ENCODE measurements at places on chromosomes 11 and 22. TPM values are rescaled to one million over a fixed set of nuclear protein-coding genes. Genes with fewer than 3 reads are reported as not detected.

SLC15A3 gene
- total RNA-seq: 5.8 TPM

KLHDC7B gene
- 7.4 TPM for total RNA-seq

OR5A1 gene
- total RNA-seq: not detected

TTC36 gene
- not detected for total RNA-seq

DNA sequence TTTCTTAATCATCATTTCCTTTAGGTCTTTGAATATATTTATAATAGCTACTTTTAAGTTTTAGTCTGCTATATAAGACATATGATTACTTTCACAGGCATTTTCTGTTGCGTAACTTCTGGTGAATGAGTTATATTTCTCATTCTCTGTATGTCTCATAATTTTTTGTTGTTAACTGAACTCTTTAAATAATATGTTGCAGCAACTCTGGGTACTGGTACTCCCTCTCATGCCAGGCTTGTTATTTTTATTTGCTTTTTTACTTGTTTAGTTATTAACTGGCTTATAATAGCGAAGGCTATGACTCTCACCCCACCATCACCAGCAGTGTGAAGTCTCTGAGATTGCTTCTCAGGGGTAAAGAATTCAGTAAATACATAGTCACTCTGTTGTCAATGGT is 524.2 kb upstream of the CHORDC1 start:
- no peaks in the 10 kb centered on the region for H3K4me1 ChIP-seq
- no peak overlapping the region for H3K4me3 ChIP-seq
- DNase-seq: no peak
- no peak overlapping the region for H3K27ac ChIP-seq
- no peaks in the 10 kb centered on the region for H3K36me3 ChIP-seq

DNA sequence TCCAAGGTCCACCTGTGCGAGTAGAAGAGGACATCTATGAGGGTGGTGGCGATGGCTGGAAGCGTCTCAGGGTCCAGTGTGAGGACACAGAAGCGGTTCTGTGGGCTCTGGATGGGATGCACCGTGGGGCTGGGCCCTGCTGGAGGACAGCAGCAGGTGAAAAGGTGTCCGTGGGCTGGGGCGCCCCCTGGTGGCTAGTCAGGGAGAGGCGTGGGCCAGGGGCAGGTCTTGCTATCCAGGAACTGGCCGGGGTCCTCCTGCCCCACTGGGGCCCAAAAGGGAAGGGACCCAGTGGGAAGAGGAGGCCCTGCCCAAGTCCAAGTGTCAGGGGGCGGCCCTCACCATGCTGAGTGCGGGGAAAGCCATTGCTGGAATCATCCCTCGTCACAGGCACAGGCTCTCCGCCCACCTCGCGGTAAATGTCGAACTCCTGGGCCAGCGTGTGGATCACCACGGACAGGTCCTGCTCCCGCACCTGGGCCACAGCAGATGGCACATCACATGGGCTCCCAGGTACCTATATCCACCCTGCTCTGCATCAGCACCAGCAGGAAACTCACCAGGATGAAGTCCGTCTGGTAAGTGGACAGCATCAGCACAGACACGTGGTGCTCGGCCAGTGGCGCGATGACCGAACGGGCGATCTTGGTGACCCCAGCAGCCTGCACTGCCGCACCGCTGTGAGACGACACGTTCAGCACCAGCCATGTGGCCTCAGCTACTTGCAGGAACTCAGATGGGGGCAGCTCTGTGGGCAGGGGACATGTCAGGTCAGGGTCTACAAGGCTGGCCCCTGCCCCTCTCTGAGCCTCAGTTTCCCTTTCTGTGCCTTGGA is 2.3 kb downstream of the CASTOR1 start:
- H3K4me3 ChIP-seq: no peak overlapping the region
- no peak overlapping the region for H3K27ac ChIP-seq
- no peaks in the 10 kb centered on the region for H3K36me3 ChIP-seq

GRCh38 chr11:103700622-103701021 is 335.8 kb upstream of the DDI1 start:
- no peak overlapping the region for H3K4me3 ChIP-seq
- H3K4me1 ChIP-seq: no peaks in the 10 kb centered on the region
- no peak overlapping the region for H3K27ac ChIP-seq
- no peaks in the 10 kb centered on the region for H3K36me3 ChIP-seq
- H3K27me3 ChIP-seq: no peaks in the 10 kb centered on the region

DNA sequence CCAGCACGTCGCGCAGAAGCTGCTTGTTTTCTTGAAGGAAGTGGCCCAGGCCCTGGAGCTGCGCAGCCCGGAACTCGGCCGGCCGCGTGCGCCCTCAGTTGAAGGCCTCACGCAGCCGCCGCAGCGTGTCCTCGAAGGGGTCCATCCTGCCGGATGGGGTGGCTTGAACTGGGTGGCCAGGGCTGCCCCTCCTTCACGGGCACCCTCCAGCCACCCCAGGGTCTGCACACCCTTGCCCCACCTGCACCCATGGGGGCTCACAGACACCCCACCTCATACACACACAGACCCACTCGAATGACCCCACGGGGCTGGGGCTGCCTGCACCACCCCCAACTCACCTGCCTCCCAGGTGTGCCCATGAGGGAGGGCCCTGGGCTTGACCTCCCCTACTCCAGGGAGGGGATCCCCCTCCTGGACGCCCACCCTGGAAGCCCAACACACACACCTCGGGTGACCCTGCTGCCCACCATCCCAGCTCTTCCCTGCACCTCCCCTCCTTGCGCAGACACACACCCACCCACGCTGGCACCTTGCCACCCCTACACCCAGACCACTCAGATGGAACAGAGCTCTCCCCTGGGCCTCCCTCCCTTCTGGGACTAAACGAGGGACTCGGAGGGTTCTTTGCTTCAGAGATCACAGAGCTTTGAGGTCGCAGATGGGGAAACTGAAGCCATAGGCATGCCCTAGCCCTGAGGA is 6.8 kb downstream of the ALDH3B2 start:
- no peak overlapping the region for H3K27ac ChIP-seq
- H3K4me3 ChIP-seq: no peak overlapping the region
- H3K27me3 ChIP-seq: no peaks in the 10 kb centered on the region
- no peaks in the 10 kb centered on the region for H3K4me1 ChIP-seq
- no peaks in the 10 kb centered on the region for H3K36me3 ChIP-seq

GRCh38 chr11:2564588-2565425 is 120.0 kb downstream of the KCNQ1 start:
- no peaks in the 10 kb centered on the region for H3K27me3 ChIP-seq
- H3K4me3 ChIP-seq: no peak overlapping the region

DNA sequence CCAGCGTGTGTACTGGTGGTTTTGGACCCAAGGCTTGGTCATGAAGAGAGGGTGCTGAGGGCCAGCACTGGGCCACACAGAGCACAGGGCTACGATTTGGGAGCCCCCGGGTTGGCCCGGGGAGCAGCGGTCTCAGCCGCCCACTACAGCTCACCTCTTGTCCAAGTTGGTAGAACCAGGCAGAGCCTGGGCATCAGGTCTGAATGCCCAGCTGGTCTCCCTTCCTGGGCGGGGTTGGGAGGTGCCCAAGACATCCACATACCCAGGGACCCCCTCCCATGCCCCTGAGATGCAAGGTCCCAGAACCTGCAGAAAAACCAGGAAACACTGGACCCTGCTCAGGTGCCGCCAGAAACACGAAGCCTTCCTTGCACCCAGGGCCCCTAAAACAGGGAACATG is 18.0 kb downstream of the CELSR1 start:
- no peak overlapping the region for H3K27ac ChIP-seq
- no peaks in the 10 kb centered on the region for H3K36me3 ChIP-seq
- no peak for DNase-seq
- no peak overlapping the region for H3K4me3 ChIP-seq
- H3K4me1 ChIP-seq: no peaks in the 10 kb centered on the region
- H3K27me3 ChIP-seq: no peaks in the 10 kb centered on the region

Measured in activated naive CD4-positive, alpha-beta T cell treated with anti-CD3 and anti-CD28 coated beads for 36 hours (primary cell).